Activated naive CD8-positive, alpha-beta T cell treated with anti-CD3 and anti-CD28 coated beads for 36 hours (primary cell): ENCODE measurements at places on chromosomes 11 and 22.

DNA sequence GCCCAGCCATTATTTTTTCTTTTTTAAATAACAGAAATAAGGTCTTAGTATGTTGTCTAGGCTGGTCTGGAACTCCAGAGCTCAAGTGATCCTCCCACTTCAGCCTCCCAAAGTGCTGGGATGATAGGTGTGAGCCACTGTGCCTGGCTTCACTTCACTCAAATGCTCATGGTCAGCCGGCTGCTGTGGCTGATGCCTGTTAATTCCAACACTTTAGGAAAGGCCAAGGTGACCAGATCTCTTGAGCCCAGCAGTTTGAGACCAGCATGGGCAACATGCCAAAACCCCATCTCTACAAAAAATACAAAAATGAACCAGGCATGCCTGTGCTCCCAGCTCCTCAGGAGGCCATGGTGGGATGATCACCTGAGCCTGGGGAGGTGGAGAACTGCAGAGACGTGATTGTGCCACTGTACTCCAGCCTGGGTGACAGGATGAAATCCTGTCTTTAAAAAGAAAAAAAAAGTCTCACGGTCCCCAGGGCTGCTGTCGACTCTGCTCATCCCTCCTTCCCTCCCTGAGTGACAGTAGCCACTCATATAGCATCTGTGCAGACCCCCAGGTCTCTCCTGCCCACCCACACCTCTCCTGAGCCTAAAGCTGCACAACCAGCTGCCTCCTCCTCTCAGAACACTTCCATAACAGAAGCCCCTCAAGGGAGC, 3.6 kb downstream of the YDJC start:
- DNase-seq, result no peak

GRCh38 chr11:106681435-106681834, 336.8 kb downstream of the GUCY1A2 start:
- DNase-seq, result no peak

DNA sequence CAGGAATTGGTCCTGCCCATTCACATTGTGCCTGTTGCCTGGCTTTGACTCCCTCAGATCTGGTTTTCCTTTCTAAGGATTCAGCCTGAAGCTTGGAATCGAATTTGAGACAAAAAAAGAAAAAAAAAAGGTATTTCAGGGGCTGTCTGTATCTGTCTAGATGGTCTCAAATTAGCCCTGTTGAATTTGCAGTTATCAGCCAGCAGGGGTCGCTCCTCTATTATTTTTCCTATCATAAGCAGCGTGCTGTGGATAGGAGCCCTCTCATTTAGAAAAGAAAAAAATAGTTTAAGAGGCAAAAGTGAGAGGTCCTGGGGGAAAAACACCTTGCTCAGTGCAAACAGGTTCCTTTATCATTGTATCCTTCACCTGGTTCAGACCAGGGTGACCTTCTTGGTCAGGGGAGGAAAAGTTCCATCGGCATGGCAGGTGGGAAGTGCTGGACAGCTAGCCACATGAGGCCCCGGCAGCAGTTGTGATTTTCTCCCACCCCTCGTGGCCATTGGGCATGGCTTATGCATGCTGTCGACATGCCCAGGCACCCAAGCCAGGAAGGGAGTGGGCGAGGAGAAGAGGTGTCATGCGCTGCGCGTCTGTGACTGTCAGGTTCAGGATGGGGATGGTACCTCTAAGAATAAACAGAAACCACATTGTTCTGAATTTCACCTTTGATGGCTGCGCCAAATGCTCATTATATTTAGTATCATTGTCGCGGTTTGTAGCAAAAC, 13.1 kb downstream of the OR5AK2 start:
- DNase-seq, result no peak

DNA sequence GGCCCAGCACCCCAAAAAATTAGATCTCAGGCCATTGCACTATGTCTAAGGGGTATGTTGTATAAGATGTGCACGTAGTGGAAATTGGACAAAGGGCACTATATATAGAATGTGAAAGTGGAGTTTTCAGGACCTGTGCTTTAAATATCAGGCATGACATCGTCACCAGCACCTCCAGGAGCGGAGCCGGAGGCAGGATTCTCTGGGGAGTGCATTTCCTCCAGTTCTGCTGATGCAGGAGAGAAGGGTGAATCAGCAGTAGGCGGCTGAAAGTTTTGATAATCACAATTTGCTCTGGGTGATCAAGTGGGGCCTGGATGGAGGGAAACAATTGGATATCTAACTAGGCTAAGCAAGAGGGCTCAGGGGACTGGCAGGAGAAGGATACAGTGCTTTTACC, 69.1 kb upstream of the NTM start:
- no peak for DNase-seq

DNA sequence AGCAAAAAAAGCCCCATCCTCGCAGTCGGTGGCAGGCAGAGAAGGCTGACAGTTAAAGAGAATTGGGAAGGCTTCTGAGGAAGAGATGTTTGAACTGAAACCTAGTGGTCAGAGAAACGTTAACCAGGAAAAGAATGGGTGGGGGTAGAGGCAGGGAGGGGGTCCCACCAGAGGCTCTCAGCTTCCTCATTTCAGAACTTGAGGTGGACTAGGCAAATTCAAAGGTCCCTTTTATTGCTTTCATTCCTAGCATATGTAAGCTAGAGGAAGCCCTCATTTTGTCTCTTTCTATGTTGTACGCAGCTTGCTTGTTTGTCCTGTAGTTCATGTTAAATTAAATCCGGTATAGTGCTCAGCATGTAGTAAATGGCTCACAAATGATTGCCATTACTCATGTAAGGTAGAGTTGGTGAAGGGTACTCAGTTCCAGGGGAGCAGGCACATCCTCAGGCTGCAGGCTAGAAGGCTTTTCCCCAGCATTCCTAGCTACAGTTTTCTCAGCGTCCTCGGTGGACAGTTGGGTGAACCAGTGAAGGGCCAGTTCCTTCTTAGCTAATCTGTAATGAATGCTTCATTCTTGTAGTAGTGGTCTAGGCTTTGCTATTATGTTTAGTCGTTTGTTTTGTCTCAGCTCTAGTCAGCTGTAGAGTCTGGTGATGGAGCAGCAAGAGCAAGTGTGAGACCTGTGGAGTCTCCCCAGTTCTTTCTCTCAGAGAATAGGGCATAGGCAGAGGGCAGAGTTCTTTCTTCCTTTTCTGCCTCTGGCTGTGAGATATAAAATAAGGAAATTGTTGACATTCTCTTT, 58.6 kb downstream of the UVRAG start:
- no peak for DNase-seq

DNA sequence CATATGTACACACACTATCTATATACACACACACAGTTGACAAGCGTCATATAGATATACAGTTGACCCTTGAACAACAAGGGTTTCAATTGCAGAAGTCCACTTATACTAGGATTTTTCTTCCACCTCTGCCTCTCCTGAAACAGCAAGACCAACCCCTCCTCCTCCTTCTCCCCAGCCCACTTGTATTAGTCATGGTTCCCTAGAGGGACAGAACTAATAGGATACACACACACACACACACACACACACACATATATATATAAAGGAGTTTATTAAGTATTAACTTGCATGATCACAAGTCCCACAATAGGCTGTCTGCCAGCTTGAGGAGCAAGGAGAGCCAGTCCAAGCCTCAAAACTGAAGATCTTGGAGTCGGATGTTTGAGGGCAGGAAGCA, 92.9 kb downstream of the DHCR7 start:
- no peak for DNase-seq

- no peak for DNase-seq
Observed at GRCh38 chr11:117671370-117671769, 125.6 kb downstream of the DSCAML1 start.

DNA sequence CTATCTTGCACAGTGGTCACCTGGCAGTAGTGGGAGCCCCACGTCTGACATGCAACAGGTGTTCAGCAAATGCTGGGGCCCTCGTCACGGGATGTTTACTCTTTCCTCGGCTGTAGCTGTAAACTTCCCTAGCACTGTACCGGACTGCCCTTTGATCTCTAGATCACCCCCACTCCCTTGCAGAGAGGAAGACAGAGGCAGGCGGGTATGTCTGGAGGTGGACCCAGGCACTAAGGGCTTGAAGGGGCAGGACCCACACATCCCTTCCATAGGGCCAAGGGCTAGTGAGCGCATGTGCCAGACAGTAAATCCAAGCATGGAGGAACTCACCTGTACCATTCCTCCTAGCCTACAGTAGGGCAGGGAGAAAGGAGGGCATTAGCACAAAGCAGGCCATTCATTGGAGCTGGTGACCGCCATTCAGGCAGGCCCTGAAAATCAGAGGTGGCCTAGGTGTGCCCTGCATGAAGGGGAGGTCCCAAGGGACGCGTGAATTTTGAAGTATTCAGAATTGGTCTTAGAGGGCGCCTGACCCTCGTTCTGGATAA, 1.9 kb upstream of the SMTN start:
- no peak for DNase-seq

- no peak for DNase-seq
Observed at GRCh38 chr11:76185511-76185910, 20.8 kb downstream of the WNT11 start.

- no peak for DNase-seq
Observed at GRCh38 chr11:129767827-129768226, 47.8 kb upstream of the TMEM45B start.

- no peak for DNase-seq
Observed at GRCh38 chr22:48781391-48781790, 1046.3 kb downstream of the BRD1 start.

DNA sequence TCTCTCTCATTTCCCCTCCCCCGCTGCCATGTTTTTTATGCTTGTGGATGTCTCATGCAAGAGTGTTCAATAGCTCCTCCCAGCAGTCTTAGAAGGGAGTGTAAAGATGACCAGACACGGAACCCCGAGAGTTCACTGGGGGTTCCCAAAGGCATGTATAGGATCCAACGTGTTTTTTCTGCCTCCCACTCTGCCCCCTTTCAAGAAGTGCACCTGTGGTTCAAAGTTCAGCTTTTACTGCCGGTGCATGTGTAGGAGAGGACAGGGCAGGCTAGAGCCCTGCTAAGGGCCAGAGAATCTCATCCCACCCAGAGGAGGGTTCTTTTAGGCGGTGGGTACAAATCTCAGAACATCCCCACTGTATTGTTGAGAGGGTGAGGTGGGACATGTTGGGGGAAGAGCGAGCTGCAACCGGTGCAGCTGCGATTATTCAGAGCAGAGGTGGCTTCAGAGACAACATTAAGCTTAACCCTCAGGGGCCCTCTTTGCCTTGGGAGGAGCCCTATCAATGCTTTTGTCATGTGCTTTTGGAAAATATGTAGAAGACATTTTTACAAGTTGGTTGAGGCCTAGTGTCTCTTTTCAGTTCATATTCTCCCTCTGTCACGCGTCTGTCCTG, 14.5 kb downstream of the MIF start:
- DNase-seq, result no peak

DNA sequence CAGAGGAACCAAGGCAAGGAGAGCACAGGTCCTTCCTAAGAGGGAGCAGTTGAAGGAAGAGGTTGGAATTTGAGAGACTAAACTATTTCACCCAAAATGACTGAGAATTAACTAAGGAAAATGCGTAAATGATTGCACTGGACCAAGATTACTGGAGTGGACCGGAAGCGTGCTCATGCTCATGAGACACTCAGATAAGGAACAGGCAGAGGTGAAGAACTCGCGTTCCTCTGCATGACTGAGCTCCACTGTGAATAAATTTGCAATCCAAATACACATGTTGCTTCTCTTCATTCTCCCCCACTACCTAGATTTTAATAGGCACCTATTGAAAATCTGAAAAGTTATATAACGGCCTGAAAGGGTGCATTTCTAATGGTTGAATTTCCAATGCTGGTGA, 207.0 kb downstream of the KIRREL3 start:
- no peak for DNase-seq

- no peak for DNase-seq
Observed at GRCh38 chr22:39655831-39656230, 85.3 kb downstream of the CACNA1I start.

GRCh38 chr22:44164031-44164430, 16.7 kb upstream of the PARVG start:
- no peak for DNase-seq

- DNase-seq, result no peak
Observed at GRCh38 chr11:36051235-36052144, 107.6 kb downstream of the LDLRAD3 start.

GRCh38 chr11:15770798-15771414, 585.4 kb downstream of the SOX6 start:
- DNase-seq, result peak; percentile 8

DNA sequence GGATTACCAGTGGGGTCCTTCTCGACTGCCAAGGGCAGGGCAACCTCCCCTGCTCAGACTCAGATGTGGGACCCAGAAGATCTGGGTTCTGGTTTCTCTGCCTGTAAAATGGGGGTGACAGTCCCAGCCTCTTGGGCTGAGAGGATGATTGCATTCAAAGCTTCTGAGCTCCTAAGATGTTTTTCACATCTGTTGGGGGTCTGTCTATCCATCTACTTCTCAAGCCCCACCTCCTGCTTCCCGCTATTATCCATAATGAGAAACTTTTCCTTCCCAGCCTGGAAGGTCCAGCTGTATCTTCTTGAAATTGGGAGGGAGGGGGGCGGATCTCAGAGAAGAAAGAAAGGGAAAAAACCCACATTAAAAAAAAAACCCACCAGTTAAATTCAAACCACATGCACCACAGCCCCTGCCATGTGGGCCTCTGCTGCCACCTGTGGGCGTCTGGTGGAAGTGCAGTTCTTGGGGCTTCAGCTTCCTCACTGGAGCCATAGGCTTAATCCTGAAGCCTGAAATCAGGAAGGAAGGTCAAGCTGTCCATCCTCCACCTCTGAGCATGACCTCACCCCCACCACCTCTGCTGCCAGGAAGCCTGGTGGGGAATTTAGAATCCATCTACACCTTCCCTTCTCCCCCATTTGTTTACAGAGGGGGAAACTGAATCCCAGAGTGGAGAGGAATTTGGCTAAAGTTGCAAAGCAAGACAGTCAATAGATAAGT, 27.3 kb downstream of the ARHGEF17 start:
- DNase-seq, result peak; percentile 69

DNA sequence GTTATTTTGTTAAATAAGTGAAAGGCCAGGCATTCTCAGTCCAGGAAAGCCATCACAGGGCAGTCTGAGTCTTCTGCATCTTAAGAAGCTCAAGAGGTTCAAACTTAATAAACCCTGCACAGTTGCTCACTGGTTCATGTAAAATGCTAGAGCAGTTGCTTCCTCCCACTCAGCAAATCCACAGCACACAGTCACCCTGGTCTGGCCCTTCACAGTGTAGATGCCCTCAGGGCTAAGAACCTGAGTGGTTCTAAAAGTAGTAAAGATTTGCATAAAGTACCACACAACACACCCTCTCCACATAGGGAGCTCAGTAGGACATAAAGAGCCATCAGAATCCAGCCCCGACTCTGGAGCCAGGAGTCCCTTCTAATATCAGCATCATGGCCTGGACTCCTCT, 58.7 kb downstream of the ZNF280B start:
- DNase-seq, result no peak
